ENCODE measurements at places on chromosomes 16 and 17.
A peak's percentile ranks its signal among the peaks of the same experiment; 100 is the strongest.

DNA sequence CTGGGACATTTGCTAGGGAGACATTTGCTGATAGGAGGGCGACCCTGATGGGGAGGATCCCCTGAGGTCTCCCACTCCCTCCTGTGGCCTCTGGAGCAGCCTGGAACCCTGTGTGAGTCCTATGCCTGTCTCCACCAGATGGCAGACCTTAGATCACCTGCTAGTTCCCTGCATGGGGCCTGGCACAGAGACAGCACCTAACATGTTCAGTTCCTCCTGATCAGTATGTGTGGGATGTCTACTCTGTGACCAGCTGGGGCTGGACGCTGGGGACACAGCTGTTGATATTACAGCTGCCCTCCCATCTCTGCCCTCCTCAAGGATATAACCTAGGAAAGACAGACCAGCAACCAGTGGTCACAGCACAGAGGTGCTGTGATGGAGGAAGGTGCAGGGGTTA is 1.1 kb upstream of the ADCY7 start:
- DNase-seq = peak; percentile 45

GRCh38 chr17:30323895-30324319 is 9.9 kb downstream of the TMIGD1 start:
- DNase-seq = peak; percentile 24

GRCh38 chr17:45235416-45236281 is 14.0 kb downstream of the FMNL1 start:
- DNase-seq = peak; percentile 84

DNA sequence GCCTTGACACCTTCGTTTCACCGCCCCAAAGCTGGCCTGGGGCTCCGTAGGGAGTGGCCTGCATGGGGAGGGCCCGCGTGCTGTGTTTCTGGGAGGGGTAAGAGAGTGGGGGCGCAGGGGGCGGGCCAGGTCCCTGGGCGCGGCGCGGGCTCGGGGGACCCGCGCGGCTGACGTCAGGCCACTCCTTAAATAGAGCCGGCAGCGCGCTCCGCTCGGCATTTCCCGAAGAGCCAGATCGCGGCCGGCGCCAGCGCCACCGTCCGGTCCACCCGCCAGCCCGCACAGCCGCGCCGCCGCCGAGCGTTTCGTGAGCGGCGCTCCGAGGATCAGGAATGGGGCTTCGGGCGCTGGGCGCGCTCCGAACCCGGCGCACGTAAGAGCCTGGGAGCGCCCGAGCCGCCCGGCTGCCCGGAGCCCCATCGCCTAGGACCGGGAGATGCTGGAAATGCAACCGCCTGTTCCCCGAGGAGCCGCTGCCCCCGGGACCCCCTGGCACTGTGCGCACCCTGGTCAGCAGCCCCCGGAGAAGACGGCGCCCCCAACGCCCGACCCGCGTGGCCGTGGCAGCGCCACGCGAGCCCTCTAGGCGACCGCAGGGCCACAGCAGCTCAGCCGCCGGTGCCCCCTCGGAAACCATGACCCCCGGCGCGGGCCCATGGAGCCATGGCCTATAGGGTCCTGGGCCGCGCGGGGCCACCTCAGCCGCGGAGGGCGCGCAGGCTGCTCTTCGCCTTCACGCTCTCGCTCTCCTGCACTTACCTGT is at the start of gene HS3ST2:
HS3ST2 (plus strand) TSS at position 215 of the 763 bp plus-strand sequence; CDS start at position 664, 449 bp downstream.
- DNase-seq = no peak

DNA sequence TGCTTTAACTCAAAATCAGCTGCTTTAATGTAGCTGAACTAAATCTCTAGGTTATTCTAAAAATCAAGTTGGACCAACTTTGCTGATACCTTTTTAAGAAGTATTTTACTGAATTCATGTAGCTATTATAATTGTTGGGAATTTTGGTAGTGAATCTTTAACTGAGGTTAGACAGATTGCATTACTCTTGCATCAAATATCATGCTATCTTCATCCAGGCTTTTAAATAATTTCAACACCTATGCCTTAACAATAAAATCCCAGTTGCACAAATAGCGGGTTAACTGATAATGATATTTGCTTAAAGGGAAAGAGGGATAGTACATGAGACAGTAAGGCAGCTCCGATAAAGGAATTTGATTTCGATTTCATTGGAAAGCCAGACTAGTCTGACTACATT is 241.3 kb upstream of the TBX2 start:
- DNase-seq = no peak

GRCh38 chr16:68251832-68252231 is 6.7 kb downstream of the PLA2G15 start:
- no peak for DNase-seq

GRCh38 chr17:49016775-49017463 is 19.7 kb downstream of the IGF2BP1 start:
- no peak for DNase-seq

- DNase-seq = no peak
These were observed 14.8 kb downstream of the CD7 start for GRCh38 chr17:82302568-82302963.

DNA sequence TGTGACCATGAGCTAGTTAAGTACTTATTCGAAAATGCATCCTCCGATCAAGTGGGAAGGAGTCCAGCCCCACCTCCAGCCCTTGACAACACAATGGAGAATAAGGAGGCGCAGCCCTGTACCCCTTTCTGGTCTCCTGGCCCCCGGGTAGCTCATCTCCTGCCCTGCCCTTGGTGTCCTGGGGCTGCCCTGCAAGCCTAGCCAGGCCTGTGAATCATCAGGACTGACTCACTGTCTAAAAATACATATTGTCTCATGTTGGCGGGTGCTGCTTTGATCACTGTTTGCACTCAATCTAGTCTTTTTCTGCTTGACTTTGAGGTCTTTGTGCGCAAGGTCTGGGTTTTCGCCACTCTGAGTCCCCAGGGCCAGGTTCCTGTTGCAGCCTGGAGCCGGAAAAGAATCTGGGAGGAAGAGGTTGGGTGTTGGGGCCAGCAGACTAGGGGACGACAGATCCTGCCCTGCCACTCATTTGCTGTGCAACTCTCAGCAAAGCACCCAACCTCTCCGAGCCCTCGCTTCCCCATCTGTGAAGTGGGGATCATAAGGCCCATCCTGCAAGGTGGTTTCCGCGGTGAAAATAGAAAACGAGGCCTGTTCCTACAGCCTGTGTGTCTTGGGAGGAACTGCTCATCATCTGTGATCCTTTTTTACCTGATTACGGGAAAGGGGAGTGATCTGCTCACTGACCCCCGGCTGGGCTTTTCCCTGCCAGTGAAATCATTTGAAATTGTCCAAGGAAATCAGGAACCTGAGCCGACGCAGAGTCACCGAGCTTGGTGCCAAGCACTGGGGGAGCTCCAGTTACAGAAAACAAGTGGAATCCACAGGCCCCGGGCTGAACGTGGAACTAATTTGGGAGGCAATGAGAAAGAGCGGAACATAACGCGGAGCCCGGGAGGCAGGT is 230.4 kb downstream of the PARN start:
- no peak for DNase-seq

GRCh38 chr16:1612320-1613111 is at the start of gene CRAMP1:
TSS of gene CRAMP1 (plus strand) at chr16:1612360. CDS start at chr16:1614640, 2,280 bp downstream.
- DNase-seq = peak; percentile 34

DNA sequence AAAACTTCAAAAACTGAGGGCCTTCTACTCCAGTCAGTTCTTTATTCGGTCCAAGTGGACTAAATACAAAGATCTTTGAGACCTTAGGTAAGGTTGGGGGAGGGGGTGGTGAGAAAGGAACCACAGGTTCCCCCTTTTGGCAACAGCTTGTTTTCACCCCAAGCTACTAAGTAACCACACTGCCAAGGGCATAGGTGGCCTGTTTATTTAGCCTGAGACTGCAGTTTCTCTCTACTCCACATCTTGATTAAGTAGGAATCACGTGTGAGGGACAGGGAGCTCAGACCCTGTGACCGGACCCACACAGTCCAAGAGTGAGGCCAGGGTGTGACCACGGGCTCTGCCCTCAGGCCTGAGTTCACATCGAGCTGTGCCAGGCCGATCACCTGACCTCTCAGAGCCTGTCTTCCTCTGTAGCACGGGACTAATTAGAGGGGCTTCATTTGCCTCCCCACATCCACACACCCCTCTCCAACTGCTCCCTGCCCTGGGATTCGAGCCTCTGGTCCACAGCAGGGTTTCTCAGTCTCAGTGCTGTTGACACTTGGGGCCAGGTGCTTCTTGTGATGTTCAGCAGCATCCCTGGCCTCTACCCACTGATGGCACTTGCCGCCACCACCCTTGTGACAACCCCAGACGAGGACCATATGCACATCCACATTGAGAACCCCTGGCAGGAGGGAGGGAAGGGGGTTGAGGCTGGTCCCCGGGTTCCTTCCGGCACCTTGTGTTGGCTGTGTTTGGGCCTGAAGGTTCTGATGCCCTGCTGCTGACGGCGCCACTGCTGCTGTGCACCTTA is 17.8 kb downstream of the ST6GALNAC2 start:
- DNase-seq = no peak

DNA sequence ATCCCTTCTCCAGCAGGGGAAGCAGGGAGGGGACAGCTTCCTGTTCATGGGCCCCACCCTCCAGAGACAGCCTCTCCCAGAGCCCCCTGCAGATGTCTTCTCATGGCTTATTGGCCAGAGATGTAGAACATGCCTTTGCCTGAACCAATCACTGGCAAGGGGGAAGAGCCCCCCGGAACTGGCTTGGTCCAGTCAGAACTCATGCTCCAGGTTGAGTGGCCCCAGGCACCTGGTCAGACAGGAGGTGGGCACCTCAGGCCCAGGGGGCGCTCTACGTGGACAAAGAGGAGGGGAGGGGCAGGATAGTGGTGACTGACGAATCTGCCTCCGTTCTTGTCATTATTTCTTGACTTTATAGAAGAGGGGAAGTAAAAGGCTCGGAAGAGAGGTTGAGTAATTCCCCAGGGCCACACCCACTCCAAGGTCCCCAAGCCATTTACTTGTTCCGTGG is 23.6 kb downstream of the RAB11FIP4 start:
- DNase-seq = no peak

Data from activated CD8-positive, alpha-beta memory T cell treated with anti-CD3 and anti-CD28 coated beads, Interleukin-2, amount 50 U/mL, for 4 hours (primary cell).